ENCODE measurements at places on chromosomes 1 and 21.

DNA sequence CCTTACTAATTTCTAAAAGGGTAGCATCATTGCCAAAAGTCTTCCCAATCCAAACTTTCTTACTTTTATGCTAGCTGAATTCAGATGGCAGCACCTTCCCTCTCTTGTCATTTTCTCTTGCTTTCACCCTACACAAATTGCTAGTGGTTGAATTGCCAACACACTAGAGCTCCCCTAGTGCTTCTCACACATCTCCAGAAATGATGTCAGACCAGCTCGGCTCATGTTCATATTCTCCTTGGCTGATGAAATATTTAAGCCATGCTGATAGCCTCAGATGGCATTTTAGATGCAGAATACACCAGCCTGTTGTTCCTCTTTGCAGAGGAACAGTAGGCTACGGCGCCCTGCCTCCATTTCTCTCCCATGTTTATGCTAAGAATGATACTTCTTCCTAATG is 256.9 kb downstream of the PTBP2 start:
- DNase-seq = no peak

- DNase-seq = no peak
These were observed 21.1 kb upstream of the H3-3A start for GRCh38 chr1:226041419-226041818.

- DNase-seq = no peak
These were observed 89.9 kb downstream of the WLS start for GRCh38 chr1:68142461-68142860.

- no peak for DNase-seq
These were observed 99.5 kb downstream of the CASZ1 start for GRCh38 chr1:10696977-10697376.

- no peak for DNase-seq
These were observed 37.2 kb downstream of the VN1R5 start for GRCh38 chr1:247293047-247293446.

DNA sequence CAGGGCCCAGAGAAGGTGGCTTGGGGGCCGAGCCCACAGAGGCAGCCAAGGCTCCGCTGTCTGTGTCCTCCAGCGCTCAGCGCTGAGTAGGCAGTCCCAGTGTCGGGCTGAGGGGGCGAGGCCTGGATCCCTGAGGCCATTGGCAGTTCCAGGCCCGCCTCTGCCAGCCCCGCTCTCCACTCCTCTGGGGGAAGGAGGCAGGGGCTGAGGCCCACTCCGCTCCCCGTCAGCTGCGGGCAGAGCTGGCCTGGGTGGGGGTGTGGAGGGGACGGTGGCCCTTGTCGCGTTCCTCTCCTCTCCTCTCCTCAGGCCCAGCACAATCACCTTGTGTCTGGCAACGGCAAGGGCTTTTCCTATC is 132.8 kb downstream of the CASZ1 start:
- DNase-seq = no peak

GRCh38 chr1:37795340-37796125 is 1.9 kb downstream of the MANEAL start:
- no peak for DNase-seq

GRCh38 chr1:206955476-206956451 is 9.5 kb upstream of the PIGR start:
- DNase-seq = no peak

Measured in SJSA1 (cell line).